ENCODE measurements at places on chromosomes 4 and X.

DNA sequence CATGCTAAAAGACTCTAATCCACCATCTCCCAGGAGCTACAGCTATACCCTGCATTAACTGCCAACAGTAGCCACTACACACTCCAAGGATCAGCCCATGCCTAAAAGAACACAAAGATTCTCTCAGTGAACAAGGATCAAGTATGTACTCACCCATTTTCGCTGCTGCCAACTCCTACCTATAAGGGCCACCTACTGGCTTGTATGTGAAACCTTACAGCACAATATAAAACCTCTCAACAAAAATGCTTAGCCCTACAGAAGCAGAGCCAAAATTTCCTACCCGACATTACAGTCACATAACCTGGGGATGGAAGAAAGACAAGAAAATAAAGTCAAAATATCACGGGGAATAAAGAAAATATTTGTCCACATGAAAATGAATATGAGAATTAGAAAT lies 562.8 kb upstream of the POU3F4 start:
- DNase-seq, result no peak

DNA sequence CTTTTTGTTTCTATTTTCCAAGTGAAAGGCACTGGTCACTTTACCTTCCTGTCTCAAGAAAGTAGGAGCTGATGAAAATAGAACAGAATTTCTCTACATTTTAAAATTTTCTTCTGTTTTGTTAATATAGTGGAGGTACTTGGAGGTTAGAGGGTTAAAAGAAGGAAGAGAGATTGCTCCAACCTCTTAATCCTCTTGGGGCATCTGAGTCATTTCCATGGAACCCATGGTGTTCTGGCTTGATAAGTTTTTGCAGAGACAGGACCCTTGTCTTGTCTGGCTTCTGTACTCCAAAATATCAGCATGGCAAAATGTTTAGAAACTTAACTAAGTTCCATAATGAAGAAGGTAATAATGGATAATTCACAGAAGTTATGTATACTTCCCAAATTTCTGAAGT lies 727.2 kb downstream of the C4orf33 start:
- DNase-seq, result no peak

DNA sequence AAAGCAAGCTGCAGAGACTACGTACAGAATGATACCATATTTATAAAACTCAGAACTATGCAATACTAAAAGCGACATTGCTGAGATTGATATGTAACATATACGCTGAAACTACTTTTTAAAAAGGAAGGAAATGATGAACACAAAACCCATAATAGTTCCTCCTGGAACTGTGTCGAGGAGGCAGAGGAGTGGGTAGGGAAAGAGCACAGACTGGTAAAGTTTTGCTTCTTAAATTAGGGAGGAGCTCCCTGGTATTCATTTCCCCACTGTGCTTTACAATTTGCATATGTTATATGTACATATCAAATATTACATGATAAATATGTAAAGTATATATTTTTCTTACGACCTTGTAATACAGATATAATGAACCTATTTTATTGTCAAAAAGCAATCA lies 13.9 kb downstream of the UFSP2 start:
- DNase-seq, result no peak

- no peak for DNase-seq
These were observed 574.7 kb downstream of the PCDH7 start for GRCh38 chr4:31294655-31295480.
